T-helper 1 cell treated with Interleukin-12 subunit alpha and Interleukin-12 subunit beta and Interleukin-4 antibody, amounts not matched to agents 30 ng/mL and 1 ng/mL, for 36 hours (primary cell): ENCODE measurements at places on chromosomes 4 and X. TPM values are rescaled to one million over a fixed set of nuclear protein-coding genes. Genes with fewer than 3 reads are reported as not detected.

The C4orf51 gene
- total RNA-seq: not detected in 2 replicates

The BRS3 gene
- total RNA-seq: not detected in 2 replicates

The MAGEC1 gene
- total RNA-seq: not detected in 2 replicates

The PRDM5 gene
- not detected in 2 replicates for total RNA-seq

The ETDC gene
- total RNA-seq: not detected in 2 replicates

The ANXA10 gene
- total RNA-seq: not detected in 2 replicates

The PARM1 gene
- not detected in 2 replicates for total RNA-seq

The GAK gene
- total RNA-seq: 178 and 191 TPM in 2 replicates

The SYP gene
- total RNA-seq: 2.7 and 3.3 TPM in 2 replicates

The CAPN6 gene
- not detected in 2 replicates for total RNA-seq

The SMAD1 gene
- 0.85 and 1.7 TPM in 2 replicates for total RNA-seq

The PRSS12 gene
- not detected in 2 replicates for total RNA-seq

The FAM9C gene
- 0.05 TPM in 1 of 2 replicates, not detected in the other for total RNA-seq

The CCNA2 gene
- 61.0 and 61.5 TPM in 2 replicates for total RNA-seq

The SHROOM4 gene
- not detected in 2 replicates for total RNA-seq

The PRDM8 gene
- 29.4 and 32.7 TPM in 2 replicates for total RNA-seq

The GPR119 gene
- not detected in 2 replicates for total RNA-seq

The RHOXF2B gene
- not detected in 2 replicates for total RNA-seq

The SCARB2 gene
- total RNA-seq: 9.4 and 11.2 TPM in 2 replicates

The MAGEA6 gene
- total RNA-seq: not detected in 2 replicates

The IL13RA2 gene
- total RNA-seq: not detected in 2 replicates

The DNAAF6 gene
- total RNA-seq: not detected in 2 replicates

The SMIM31 gene
- total RNA-seq: not detected in 2 replicates

The NAA11 gene
- total RNA-seq: not detected in 2 replicates

The ARSJ gene
- not detected in 2 replicates for total RNA-seq

The SMPX gene
- total RNA-seq: not detected in 2 replicates

The P2RY10 gene
- total RNA-seq: 64.1 and 75.0 TPM in 2 replicates

The MTM1 gene
- 35.4 and 43.0 TPM in 2 replicates for total RNA-seq

The PNMA3 gene
- 2.4 and 2.7 TPM in 2 replicates for total RNA-seq

The HTRA3 gene
- total RNA-seq: not detected in 2 replicates

The DDIT4L gene
- total RNA-seq: 2.0 and 2.4 TPM in 2 replicates

The TLR6 gene
- total RNA-seq: 6.7 and 7.6 TPM in 2 replicates

The PNMA6F gene
- total RNA-seq: not detected in 2 replicates

The AGTR2 gene
- not detected in 2 replicates for total RNA-seq

The CXorf49 gene
- total RNA-seq: not detected in 2 replicates

The RASGEF1B gene
- total RNA-seq: 1.2 and 1.6 TPM in 2 replicates

The SSX2 gene
- total RNA-seq: not detected in 2 replicates

The SSX5 gene
- not detected in 2 replicates for total RNA-seq

The GAGE12G gene
- not detected in 2 replicates for total RNA-seq

The SOX3 gene
- not detected in 2 replicates for total RNA-seq

The ERCC6L gene
- 6.5 and 7.1 TPM in 2 replicates for total RNA-seq

The STBD1 gene
- total RNA-seq: 1.9 and 2.3 TPM in 2 replicates

The HTN1 gene
- total RNA-seq: not detected in 2 replicates

The CT47A1 gene
- total RNA-seq: not detected in 2 replicates

The TCEAL6 gene
- total RNA-seq: not detected in 2 replicates

The MXRA5 gene
- not detected in 2 replicates for total RNA-seq

The CCDC149 gene
- not detected in 2 replicates for total RNA-seq

The PDS5A gene
- 106 TPM in 2 replicates for total RNA-seq

The OTC gene
- not detected in 2 replicates for total RNA-seq

The TRIM2 gene
- 0.27 and 0.42 TPM in 2 replicates for total RNA-seq

The GPRASP2 gene
- total RNA-seq: 0.12 and 0.37 TPM in 2 replicates

The SPARCL1 gene
- total RNA-seq: not detected in 2 replicates

The ANK2 gene
- total RNA-seq: 1.4 and 3.7 TPM in 2 replicates

The AR gene
- total RNA-seq: 0.02 TPM in 1 of 2 replicates, not detected in the other

The IL2RG gene
- total RNA-seq: 739 and 752 TPM in 2 replicates

The RASL11B gene
- total RNA-seq: 0.17 TPM in 2 replicates

The ZCCHC18 gene
- total RNA-seq: 0.34 and 0.90 TPM in 2 replicates
